Activated naive CD8-positive, alpha-beta T cell treated with anti-CD3 and anti-CD28 coated beads, Interleukin-2, amount 50 U/mL, for 24 hours (primary cell): ENCODE measurements at places on chromosomes 13 and 19.
A peak's percentile ranks its signal among the peaks of the same experiment; 100 is the strongest.

- no peak for DNase-seq
Measured at GRCh38 chr19:8567522-8568172, 9.6 kb downstream of the MYO1F start.

DNA sequence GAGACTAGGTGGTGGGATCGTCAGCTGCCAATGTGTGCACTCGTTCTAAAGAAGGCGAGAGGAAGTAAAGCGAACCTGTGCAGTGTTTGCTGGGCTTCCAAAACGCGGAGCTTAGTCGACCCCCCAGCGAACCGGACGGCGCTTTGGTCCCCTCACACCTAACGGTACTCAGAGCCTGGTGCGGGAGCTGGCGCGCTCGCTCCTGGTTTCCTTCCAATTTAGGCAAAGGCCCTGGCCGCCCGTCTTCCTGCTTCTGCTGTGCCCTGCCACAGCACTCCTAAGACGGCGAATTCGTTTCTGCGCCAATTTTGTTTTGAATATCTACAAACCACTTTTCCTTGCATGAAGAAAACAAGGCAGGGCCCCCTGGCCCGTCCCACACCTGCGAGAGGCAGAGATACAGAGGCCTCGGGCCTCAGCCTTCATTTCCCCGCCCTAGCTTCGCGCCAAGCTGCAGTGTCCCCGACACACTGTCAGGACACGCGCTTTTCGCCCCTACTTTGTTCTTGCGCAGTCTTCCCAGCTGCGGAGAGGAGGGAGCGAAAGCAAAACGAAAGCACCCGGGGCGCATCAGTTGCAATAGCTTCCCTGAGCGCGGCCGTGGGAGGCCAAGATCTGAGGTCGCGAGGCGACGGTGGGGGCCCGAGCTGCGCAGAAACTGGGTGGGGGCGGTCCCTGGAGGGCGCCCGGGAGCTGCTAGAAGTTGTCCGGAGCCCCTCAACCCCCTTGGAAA is 111.9 kb downstream of the KCNRG start:
- peak; percentile 54 for DNase-seq

DNA sequence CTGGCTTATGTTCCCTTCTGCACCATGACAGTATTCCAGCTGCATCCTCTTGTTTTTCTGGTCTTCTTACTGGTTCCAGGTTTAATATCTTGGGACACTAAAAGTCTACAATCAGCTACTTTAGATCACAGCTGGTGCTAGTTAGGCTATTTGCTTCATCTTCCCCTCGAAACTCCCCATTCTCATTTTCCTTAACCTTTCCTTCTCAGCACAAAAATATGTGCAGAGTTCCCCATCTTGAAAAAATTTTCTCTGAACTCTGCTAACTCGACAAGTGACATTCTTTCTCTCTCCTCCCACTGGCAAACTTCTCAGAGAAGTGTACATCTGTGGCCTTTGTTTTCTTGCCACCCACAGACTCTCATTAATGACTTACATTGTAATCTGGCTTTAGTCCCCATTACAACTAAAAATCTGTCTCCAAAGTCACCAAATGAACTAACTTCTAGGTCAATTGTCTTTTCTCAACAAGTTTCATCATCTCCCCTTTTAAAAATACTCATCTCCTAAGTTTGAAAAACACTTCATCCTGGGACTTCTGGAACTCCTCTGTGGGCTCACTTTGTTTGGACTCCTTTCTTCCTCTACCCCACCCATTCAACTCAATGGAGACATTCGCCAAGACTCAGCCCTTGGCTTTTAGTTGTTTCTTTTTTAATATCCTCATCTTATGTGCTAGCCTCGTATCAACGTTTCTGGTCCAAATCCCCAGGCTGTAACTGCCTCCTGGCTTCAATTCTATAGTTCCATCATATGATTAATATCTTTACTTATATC is 7.1 kb upstream of the KL start:
- no peak for DNase-seq

DNA sequence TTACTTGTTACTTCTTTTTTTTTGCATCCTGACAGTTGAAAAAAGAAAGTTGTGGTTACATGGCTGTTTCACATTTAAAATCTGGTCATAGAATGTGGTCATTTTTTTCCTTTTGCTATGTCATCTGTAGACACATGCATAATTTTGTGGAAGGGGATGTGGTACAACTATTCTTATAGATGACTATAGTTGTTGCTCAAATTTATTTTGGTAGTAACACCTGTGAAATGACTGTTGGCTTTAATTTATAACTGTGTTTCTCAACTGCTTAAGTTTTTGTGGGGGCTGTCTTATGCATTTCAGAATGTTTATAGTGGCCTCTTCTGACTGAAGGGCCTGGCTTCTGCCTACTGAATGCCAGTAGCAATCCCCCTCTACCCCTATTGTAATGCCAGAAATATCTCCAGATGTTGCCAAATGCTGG is 130.5 kb downstream of the PAN3 start:
- no peak for DNase-seq

GRCh38 chr19:7442423-7442822 is 46.4 kb downstream of the PEX11G start:
- DNase-seq: no peak

DNA sequence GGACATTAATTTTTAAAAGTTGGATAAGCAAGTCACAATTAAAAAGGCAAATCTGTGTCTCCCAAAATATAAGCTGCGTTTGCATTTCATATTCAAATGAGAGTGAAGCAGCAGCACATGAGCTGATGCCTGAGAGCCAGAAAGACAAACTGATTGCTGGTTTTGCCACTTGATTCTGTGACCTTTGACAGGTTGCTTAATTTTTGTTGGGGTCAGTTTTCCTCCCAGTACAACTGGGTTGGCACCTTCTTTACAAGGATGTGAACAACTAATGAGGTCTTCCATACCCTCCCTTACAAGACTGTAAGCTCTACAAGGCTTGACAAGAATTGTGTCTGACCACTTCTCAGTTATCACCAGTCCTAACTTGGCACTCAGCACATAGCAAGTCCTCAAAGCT is 8.1 kb upstream of the KLF12 start:
- no peak for DNase-seq

- no peak for DNase-seq
Measured at GRCh38 chr19:47757617-47758442, 12.5 kb downstream of the NOP53 start.

- peak; percentile 77 for DNase-seq
Measured at GRCh38 chr13:46893798-46894560, 2.9 kb downstream of the HTR2A start.

- no peak for DNase-seq
Measured at GRCh38 chr13:76871432-76871831, 14.8 kb downstream of the KCTD12 start.

GRCh38 chr19:18279516-18280246 is 1.7 kb downstream of the JUND start:
- peak; percentile 88 for DNase-seq

DNA sequence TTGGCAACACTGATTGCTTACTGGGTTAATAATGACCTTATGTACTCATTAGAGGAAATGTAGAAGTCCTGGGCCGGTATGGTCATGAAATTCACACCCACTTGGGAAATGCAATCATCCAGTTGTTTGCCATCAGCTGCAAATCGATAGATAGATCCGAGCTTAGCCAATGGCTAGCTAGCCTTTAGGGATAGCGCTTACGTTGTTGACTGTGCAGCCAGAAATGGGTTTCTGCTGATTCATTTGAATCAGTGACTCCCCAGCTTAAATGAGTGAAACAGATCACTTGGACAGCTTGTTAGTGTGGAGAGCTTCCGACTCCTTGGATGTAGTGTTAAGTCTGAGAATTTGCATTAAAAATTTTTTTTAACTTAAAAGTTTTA is 11.8 kb downstream of the IL17D start:
- no peak for DNase-seq

GRCh38 chr13:67735651-67736050 is 505.5 kb upstream of the PCDH9 start:
- DNase-seq: no peak

DNA sequence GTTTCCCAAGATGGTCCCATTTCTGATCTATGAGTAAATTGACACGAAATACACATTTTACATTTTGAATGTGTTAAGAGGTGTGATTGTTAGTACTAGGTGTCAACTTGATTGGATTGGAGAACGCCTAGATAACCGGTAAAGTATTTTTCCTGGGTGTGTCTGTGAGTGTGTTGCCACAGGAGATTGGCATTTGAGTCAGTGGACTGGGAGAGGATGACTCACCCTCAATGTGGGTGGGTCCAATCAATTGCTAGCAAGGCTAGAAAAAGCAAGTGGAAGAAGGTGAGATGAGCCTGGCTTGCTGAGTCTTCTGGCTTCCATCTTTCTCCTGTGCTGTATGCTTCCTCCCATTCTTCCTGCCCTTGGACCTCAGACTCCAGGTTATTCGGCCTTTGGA is 960.7 kb upstream of the PCDH9 start:
- no peak for DNase-seq

- DNase-seq: no peak
Measured at GRCh38 chr13:86946734-86947133, 724.4 kb upstream of the SLITRK5 start.

- no peak for DNase-seq
Measured at GRCh38 chr13:112233256-112233655, 142.9 kb upstream of the SPACA7 start.

DNA sequence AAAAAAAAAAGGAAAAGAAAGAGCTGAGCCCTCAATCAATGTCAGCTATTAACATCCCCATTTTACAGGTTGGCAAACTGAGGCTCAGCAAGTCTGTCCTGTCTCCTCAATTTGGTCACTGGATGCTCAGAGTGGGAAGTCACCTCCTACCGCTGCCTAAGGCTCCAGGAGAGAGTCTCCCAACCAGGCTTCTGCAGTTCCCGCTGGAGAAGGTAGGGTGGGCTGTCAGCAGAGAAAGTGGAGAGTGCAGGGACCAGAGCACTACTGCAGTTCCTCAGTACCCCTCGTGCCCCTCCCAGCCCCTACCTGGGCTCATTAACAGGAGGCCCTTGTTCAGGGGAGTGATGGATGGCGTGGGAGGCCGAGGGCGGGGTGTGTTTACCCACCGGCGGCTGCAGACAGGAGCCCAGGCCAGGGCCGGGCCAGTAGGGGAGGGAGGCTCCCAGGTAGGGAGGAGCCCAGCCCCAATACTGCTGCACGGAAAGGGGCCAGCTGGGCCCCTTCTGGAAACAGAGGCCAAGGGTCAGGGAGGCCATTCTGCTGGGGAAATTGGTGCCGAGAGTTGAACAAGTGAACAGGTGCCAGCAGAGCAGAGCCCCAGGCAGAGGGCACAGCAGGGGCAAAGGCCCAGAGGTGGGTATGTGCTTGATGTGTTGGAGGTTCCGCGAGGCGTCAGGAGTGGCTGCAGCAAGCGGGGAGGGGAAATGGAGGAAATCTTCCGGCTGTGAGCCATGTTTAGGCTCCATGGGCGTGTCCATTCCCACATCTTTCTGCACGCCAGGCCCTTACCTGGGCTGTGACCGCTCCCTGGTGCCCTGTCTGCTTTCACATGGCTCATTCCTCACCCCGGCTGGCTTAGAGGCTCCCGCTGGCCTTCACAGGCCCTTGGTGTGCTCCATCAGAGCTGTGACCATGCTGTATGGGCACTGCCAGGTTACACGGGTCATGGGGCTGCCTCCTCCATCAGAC is 7.6 kb upstream of the COMP start:
- no peak for DNase-seq

DNA sequence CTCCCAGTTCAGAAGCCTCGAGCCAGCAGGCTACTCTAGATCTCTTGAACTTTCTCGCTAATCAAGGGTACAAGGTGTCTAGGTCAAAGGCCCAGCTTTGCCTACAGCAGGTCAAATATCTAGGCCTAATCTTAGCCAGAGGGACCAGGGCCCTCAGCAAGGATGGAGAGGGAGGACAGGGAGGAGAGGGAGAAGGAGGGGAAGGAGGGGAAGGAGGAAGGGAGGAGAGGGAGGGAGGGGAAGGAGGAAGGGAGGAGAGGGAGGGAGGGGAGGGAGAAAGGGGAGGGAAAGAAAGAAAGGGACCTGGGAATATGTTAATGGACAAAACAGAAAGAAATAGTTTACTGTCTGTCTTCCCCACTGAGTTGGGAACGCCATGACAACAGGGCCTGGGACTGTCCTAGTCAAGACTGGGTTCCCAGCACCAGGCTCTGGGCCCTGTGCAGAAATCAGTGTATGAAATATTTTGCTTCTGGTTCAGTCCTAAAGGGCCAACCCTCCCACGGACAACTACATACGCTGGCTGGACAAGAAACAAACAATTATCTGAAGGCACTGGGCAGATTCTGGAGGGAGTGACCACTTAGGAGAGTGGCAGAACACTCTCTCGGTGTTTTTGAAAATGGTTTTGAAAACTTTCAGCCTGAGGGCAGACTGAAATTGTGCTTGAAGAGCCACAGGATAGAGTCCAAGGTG is 4.6 kb downstream of the ECH1 start:
- no peak for DNase-seq

DNA sequence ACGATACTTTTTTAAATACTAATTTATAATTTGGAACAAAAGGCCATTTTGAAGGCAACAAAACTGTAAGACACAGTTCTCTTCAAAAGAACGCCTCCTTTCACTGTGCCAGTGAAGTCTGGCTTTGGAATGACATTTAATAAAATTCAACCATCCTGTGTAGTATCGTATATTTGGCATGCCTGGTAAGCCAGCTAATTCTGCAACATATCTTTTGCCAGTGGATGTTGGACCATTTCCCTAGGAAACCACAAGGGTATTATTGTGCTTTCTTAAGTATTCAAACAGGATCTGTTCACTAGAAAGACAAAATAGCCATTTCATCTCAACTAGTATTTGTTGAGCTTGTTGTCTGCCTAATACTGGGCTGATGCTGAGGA is 111.6 kb downstream of the RGCC start:
- no peak for DNase-seq

- no peak for DNase-seq
Measured at GRCh38 chr13:47628666-47629065, 372.4 kb downstream of the SUCLA2 start.

GRCh38 chr13:22073718-22074117 is 402.8 kb downstream of the FGF9 start:
- no peak for DNase-seq

- DNase-seq: no peak
Measured at GRCh38 chr13:99228737-99229691, 28.4 kb downstream of the UBAC2 start.

GRCh38 chr19:11379857-11380350 is 4.2 kb downstream of the EPOR start:
- DNase-seq: no peak

- no peak for DNase-seq
Measured at GRCh38 chr19:52695996-52696395, 38.8 kb downstream of the ZNF611 start.

- no peak for DNase-seq
Measured at GRCh38 chr19:29806098-29806866, 5.5 kb upstream of the CCNE1 start.

DNA sequence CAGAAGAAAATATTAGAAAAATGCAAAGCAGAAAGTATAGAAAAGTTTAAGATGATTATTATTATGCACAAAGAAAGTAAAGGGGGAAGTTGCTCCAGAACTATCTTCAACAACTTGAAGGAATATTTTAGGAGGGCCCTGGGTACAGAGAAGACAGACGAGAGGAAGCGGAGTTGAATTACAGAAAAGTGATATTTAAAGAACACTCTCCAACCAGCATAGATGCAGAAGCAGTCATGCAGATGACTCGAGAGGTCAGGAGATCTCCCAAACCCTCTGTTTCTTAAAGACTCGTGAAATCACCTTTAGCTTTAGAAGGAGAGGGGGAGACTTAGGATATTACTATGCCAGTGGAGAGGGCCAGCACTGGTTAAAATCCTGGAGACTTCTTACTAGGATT is 8.5 kb upstream of the SHISA2 start:
- no peak for DNase-seq
